H54 (cell line): ENCODE measurements at places on chromosomes 11 and 22.

DNA sequence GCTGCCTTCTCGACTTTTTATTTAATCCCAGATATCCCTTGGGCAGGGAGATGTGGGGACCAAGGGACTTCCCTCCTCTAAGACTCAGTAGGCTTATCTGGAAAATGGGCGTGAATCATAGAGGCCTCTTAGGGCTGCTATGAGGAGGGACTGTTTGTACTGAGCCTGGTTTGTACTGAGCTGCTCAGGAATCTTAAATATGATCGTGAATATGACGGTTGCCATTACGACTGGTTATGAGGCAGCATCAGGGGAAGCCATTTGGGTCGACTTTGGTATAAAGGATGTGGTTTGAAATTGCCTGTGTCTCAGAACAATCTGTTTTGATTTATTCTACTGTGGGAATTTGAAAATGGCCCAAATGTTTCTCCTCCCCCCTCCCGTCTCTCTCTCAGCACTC lies 20.6 kb downstream of the TSPAN18 start:
- DNase-seq, result no peak

GRCh38 chr11:69599502-69599901 lies 41.5 kb upstream of the CCND1 start:
- DNase-seq, result no peak

GRCh38 chr11:10604340-10604748 lies 35.9 kb upstream of the LYVE1 start:
- DNase-seq, result no peak

GRCh38 chr11:107928767-107929507 lies 689 bp downstream of the RAB39A start:
- DNase-seq, result no peak

GRCh38 chr11:78698612-78699011 lies 123.9 kb upstream of the NARS2 start:
- DNase-seq, result peak; percentile 61
